SW 1271 (cell line): ENCODE measurements at places on chromosomes 3 and 15.

GRCh38 chr15:100861511-100861991 lies 18.1 kb upstream of the ALDH1A3 start:
- no peak for DNase-seq

DNA sequence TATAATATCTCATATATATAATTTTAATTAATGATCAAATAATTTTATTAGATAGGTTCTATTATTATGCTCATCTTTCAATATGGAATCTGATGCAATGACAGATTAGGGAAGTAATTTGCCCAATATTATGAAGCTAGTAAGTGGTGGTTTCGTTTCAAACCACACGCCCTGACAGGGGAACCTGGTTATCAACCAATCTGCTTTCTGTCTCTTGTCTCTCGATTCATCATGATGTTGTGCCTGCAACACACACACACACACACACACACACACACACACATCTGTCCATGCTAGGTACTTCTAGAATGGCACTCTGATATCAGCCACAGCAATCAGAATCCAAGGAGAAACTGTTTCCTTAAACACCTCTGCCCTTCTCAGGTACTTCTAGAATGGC lies 128.4 kb downstream of the ZBBX start:
- no peak for DNase-seq

DNA sequence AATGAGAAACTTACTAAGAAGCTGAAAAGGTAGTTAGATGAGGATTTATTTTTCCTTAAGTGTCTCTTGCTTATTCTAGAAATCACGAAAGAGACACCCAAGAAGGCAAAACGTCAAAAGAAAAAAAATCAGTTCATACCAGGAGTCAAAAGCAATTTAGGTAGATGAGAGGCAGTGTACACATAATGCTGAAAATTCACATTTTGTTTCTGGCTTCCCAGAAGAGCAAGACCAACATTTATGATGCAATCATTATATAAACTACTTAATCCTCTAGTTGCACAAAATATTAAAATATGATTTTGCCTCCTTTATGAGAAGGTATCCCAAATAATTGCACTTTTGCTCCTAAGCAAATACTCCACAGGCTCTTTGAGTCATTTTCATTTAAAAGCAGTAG lies 228.0 kb downstream of the FMN1 start:
- DNase-seq = no peak

DNA sequence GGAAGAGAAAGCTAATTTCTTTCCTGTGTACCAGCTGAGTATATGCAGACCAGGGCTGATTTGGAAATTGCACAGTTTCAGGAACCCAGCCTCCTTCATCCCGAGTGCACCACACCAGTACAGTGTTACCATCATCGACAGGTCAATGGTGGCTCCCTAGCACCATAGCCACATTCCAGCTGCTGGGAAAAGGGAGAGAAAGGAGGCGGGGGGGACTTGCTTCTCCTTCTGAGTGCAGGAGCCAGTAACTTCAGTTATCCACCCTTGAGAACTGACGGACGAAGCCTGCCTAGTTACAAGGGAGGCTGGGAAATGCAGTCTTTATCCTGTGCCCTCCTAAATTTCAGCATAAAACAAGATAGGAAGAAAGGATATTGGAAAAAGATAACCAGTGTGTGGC lies 129.7 kb upstream of the PRICKLE2 start:
- no peak for DNase-seq

- no peak for DNase-seq
These were observed 1033.3 kb downstream of the IGSF11 start for GRCh38 chr3:118001380-118001779.

GRCh38 chr15:52498706-52499105 lies 30.0 kb downstream of the MYO5A start:
- no peak for DNase-seq

DNA sequence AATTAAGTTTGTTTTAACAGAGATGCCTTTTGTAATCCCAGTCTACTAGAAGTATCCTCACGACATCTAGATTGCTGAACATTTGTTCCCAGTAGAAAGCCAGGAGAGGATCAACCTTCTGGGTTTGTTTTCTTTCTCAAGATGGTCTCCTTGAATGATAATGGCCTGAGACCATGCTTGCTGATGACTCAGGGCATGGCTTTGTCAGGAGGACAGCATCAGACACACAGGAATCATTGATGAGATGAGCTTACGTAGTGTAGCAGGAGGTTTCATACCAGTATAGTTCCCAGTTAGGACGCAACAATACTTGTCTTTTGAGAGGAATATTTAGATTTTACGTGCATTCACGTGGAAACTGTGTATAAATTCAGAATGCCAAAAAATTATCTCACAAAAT lies 38.6 kb downstream of the ATP1B3 start:
- DNase-seq = no peak

DNA sequence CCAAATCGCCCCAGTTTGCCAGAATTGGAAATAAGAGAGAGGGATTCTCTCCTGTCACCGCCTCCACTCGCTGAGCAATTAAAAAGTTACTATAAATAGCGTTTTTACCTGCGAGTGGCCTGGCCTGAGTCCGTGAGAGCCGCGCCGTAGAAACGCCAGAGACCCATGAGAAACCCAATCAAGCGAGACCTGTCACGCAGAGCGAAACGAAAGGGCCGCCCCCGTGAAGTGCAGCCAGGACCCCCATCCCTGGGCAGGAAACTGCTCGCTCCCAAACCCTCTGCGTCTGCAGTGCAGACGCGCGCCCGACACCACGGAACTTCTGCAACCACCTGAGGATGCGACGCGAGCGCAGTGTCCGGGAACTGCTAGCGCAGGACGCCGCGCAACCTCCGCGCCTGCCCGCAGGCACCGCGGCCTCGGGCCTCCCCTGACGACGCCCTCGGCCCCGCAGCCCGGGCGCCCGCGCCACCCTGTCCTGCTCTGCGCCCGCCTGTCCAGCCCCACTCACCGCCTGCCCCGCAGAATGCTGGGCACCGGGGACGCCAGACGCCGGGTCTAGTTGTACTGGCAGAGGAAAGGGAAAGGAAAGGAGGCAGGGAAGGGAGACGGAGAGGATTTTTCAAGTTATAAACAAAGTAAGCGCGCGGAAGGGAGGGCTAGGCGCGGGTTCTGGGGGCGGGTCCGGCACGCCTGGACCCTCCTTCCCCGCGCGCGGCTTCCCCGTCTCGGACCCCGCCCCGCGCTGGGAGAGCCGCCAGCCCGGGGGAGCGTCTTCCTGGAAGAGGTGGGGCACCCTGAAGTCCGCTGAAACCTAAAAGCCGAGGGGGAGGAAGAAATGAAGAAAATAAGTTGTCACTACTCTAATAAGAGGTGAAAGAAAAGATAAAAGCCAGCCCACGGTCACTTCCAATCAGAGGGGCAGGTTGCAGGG lies at the start of gene PLSCR4:
PLSCR4 (minus strand) TSS at position 657 of the 934 bp plus-strand sequence. CDS start 29,034 bp downstream, outside the sequence.
- peak; percentile 76 for DNase-seq

DNA sequence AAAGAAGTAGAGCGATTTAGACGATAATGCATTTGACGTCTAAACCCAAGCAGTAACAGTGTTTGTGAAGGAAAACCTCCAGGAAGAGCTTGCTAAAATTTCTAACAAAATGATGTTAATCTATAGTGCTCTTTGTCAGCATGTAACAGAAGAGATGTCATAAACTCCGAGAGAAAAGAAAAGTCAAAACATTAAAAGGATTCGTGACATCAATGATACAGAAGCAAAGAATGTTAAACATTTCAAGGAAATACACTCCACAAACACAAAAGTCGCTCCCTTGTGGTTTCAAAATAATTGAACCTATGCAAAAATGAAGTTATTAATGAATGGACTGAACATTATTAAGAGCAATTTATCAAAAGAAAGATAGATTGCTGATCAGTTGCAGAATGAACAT lies 27.9 kb downstream of the AADAC start:
- no peak for DNase-seq

- DNase-seq = no peak
These were observed 387.9 kb downstream of the ZIC1 start for GRCh38 chr3:147797095-147797494.

DNA sequence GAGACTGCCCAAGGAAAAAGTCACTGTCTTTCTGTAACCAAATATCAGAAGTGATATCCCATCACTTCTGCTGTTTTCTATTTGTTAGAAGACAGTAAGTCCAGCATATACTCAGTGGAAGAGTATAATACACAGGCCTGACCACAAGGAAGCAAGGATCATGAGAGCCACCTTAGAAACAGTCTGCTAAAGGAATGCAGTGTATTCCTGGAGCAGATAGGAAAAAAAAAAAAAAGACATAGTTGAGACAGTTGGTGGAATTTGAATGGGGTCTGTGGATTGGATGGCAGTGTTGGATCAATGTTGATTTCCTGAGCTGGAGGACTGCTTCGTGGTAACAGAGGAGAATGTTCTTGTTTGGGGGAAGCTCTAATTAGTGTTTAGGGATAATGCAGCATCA lies 26.5 kb upstream of the FBXL2 start:
- no peak for DNase-seq

DNA sequence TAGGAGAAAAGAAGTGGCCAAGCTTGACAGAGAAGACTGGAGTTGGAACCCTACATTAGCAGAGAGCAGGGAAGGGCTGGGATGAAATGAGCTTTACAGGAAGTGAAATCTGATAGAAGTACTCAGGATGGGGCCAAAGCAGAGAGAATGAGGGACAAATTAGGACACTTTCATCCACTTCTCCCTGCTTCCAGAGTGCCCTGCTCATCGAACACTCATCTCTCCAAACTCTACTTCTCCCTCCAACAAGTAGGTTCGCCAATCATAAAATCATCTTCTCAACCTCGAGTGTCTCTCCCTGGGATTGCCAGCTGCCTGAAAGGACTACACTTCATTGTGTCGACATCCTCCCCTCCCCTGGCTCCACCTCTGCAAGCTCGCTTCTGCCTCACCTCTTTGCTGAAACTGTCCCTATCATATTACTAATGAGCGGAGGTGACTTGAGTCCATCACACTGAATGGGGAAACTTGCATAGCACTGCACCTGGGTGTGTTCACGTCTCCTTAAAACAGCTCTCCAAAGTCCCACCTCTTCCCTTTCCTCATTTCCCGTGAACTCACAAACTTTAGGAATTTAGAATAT lies 365.8 kb downstream of the FOXP1 start:
- no peak for DNase-seq

DNA sequence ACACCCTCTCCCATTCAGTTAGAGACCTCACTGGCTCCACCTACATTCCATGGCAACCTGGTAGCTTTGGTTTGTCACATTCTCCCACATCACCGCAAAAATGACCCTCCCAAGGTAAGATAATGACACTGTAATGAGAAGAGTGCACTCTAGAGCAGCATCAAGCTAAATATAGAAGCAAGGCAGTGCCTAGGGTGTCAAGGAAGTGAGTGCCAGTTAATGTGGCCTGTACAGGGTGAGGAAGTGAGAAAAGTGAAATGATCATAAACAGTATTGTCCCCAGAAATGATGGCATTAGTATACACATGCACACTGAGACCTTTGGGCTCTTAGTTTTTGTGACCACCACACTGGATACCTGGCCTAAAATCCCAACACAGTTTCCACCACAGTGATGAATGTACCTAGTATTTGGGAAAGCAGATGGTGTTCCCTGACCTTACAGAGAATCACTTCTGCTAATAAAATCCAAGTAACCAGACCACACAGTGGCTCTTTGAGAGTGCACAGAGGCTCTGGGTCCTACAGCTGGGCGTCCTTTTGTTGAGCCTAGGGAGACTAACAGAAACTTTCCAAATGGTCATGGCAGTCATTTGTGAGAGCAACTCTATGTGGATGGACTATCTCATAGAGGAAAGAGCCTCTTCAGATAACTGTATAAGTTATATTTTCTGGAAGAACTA lies 106.6 kb downstream of the ARPP21 start:
- DNase-seq = no peak

- no peak for DNase-seq
These were observed 158.8 kb downstream of the SSR3 start for GRCh38 chr3:156395961-156396710.

DNA sequence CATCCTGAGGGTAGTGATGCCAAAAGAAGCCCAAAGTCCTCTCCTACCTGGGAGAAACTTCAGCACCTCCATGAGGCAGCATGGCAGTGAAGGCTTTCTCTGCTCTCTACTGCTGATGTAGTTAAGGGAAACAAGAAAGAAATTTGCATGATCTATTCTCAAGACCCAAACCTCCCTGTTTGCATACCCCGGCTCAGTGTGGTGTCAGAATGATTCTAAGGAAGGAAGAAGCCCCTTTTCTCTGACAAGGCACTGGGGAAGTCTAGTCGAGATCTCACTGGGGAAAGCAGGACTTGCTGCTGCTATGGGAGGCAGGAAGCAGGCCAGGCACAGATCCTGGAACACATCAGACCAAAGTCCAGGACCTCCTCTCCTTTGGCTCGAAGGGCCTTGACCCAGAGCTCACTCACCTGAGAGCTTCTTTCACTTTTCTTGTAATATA lies 89.4 kb upstream of the ICE2 start:
- DNase-seq = no peak

DNA sequence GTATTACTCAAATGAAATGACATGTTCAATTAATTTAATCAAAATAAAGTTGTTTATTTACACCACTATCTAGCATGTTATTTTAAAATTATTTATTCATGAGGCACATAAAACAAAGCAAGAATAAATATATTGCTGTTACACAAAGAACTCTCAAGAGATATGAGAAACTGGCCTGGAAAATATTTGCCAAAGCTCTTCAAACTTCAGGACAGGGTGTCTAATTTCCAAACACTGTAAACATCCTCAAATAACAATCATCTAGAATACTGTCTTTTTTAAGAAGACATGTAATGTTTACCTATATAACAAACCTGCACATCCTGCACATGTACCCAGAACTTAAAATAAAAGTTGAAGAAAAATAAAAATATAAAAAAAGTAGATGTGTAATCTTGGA lies 876.6 kb downstream of the TUSC7 start:
- no peak for DNase-seq

GRCh38 chr3:5762506-5762905 lies 575.0 kb downstream of the EDEM1 start:
- DNase-seq = no peak

DNA sequence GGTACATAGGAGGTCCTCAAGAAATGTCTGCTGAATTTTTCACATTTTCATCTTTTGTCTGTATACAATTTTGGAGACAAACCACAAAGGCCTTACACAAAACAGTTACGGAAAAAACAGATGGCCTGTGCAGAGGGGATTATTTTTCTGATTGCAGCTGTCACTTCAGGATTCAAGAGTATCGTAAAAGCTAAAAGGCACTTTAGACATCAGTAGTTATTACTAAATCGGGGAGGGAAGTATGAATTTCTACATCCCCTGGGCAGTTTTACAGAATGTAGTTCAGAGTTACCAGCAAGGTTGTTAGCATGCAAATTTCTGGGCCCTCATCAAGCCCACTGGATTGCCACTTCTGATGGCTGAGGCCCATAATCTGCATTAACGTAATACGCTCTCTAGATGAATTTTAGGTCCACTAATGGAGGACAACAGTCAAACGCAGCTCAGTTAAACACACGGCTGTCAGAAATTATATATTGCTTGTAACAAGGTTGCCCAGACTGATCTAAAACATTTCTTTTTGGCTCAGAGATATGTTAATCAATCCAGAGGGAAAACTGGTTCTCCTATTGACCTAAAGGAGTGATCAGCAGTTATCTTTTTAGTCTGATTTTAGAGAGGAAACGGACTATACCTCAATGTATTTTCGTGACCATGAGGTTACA lies 1.1 kb downstream of the RIOX2 start:
- DNase-seq = no peak

- no peak for DNase-seq
These were observed 87.7 kb downstream of the NEO1 start for GRCh38 chr15:73139744-73140553.
